ENCODE measurements at places on chromosomes 3 and 15. TPM values are rescaled to one million over a fixed set of nuclear protein-coding genes. Genes with fewer than 3 reads are reported as not detected.

- ATAC-seq: no peak
Observed at GRCh38 chr3:14505803-14506500, 34.2 kb downstream of the GRIP2 start.

DNA sequence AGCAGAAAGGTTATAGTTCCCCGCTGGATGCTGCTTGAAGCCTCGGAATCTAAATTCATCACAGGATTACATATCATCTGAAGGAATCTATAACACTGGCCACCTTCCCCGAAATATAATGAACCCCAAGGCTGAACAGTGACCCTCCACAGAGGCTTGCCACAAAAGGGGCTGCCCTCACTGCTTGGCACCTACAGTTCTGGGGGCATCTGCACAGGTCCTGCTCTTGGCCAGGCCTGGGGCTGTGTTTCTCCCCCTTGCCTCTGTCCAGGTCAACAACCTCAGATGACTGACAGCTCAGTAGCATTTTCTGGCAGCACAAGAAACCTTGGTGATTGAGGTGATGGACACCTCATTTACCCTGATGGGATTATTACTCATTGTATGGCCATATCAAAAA, 1.5 kb upstream of the ADAMTS17 start:
- no peak for ATAC-seq

DNA sequence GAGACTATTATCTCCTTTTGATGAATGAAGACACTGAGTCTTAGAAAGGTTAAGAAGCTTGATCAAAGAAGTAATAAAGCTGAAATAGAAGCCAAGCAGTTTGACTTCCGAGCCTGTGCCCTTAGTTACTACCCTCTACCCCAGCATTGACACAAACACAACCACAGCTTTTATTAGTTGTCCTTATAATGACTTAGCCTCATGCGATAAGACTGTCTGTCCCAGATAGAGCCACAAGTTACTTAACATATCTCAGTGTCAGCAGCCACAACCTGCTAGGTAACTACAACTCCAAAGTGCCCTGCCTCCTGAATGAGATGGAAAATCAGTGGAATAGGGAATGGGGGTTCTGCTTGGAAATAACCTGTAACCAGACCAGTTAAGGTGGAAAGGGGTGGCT, 781.6 kb upstream of the CFAP20DC start:
- ATAC-seq: no peak

DNA sequence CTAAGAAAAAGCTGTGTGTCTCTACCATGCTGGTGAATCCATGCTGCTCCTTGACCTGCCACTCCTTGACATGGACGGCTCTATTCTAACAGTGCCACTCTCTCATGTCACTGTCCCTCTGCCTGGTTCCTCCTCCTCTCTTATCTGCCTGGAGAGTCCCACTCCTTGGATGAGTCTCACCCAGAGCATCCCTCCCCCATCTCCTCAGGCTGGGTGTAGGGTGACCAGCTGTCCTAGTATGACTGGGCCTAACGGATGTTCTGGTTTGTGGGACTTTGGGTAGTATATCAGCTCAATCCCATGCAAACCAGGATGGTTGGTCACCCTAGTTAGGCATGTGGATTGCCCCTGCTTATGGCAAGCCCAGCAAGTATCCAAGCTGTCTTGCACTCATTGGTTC, 54.3 kb downstream of the LIPC start:
- ATAC-seq: no peak

DNA sequence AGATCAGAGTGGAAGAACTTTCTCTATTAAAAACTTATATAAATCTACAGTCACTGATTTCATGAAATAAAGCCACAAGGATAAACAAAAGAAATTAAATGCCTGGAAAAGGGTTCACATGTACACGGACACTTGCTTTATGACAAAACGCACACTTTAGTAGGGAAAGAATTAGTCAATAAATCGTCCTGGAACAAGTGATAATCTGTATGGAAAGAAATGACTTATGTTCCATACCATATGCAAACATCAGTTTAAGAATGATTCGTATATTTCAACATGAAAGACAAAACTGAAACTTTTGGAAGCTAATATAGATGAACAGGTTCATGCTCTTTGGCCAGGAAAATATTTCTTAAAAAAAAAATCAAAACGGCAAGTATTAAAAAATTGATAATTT, 40.2 kb downstream of the MEF2A start:
- ATAC-seq: no peak

- ATAC-seq: no peak
Observed at GRCh38 chr3:167304077-167304476, 76.0 kb downstream of the ZBBX start.

- peak; percentile 33 for ATAC-seq
Observed at GRCh38 chr3:143120716-143121240, 1.2 kb downstream of the CHST2 start.

DNA sequence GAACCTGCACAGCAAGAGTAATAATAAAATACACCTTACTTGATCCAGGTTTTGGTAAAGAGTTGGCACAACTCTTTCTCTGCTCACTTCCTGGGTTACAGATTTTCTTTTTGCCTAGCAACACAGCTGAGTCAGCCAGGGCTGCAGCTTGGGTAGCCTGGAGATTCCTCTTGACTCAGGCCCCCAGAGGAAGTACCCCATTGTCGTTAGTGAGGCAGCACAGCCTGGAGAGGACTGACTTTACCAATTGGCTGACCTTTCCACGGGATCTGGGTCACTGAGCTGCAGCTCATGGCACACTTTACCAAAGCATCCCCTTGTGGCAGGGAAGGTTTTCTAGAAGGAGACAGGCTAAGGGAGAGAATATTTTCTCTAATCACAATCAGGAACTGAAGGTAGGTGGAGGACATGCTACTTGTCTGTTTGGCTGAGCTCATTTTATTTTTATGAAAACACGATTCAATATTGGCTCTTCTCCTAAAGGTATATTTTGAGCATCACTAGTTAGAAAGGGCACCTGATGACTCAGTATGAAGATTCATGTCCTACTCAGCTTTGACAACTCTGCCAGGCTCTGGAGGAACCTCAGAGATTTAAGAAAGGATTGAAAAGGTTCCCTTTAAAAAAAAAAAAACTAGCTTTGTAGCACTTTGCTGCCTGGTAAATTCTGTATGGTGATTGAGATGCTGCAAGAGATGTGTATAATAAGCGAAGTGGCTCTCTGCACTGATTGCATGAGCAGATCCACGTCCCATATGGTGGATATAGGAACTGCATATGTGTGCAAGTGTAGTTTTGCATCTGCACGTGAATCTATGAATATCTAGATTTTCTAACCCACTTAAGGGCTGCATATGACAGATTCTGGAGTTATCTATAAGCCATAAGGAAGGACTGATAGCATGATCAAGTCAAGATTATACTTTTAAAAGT, 124.8 kb downstream of the CHDH start:
- ATAC-seq: no peak

- no peak for ATAC-seq
Observed at GRCh38 chr3:73030073-73030597, 31.3 kb upstream of the EBLN2 start.

DNA sequence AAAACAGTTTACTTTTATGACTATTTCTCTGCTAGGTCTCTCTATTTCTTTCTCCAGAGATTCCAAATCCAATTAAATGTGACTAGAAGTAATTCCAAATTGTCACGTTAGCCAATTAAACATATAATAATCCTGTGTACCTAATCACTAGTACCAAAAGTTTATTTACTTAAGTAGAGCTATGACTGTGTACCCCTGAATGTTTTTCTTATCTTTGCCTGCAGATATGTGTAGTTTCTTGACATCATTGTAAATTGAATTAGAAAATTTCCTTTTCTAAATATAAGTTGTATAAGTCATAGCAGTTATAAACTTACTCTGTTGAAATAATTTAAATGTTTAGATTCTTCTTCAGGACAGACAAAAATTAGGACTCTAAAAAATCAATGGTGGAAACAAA, 163.3 kb downstream of the SPATA16 start:
- ATAC-seq: no peak

GRCh38 chr3:120823156-120823555, 80.6 kb downstream of the GTF2E1 start:
- ATAC-seq: no peak

TEX55 gene
- not detected for total RNA-seq

ZNF197 gene
- 25.4 TPM for total RNA-seq

GOLGA6A gene
- total RNA-seq: 1.3 TPM

POLR2H gene
- total RNA-seq: 47.2 TPM

FGD5 gene
- 18.7 TPM for total RNA-seq
